ENCODE measurements at places on chromosomes 7 and 10.

DNA sequence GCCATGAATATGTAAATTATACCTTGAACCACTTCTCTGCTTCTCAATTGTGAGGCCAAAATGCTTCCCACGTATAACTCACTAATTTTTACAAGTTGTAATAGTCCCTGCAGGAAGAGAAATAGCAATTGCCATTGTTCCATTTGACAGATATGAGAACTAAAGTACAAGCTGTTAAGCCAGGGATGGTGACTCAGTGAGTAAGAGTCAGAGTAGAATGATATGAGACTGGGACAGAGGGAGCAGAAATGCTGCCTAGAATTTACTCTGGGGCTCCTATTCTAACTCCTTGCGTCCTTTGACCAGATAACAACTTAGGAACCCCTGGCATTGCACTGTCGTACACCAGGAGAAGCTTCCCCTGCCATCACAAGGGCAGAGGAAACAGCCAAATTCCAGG is 45.1 kb upstream of the SEPTIN7 start:
- DNase-seq: no peak

DNA sequence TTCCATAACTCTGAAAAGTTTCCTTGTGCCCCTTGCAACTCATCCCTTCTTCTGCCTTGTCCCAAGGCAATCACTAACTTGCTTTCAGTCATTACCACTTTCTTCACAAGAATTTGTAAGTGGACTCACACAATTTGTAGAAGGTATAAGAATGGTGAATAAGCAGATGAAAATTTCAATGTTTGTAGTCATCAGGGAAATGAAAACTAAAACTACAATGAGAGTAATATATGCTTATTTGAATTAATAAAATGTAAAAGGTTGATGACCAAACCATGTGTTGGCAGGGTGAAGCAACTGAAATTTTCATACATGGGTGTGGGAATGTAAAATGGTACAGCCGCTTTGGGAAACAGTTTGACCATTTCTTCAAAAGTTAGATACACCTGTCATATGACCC is 79.7 kb downstream of the GNAT3 start:
- DNase-seq: no peak

DNA sequence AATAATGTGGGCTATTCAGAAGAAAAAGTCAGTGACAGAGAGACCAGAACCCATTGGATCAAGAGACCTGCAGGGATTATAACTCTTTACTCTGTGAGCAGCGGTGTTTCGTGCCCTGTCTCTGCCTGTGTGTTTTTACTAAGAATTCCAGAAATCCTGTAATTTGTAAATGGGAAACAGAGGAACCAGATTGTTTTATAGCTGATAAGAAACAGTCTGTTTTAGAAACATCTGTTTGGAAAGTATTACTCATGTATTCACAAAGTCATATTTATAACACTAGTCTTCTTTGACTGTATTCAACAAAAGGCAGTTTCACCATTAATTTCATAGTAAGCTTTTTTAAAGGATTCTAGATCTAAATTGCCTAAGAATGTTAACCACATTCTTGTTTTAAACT is 30.0 kb upstream of the VDAC2 start:
- DNase-seq: no peak

DNA sequence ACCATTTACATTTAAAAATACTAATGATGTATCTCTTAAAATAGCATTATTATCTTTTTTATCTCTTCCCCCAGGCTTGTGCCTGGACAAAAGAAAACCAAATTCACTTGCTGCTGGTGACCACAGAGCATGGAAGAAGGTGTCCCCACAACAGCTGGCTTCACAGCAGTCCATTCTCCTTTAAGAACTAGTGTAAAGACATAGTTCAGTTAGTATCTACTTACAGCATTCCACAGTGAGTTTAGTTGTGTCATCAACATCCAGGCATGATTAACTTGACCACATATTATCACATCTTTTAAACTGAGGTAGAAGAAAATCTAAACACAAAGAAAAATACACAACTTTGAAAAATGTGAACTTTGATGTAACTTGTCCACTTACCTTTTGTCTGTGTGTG is 55.0 kb downstream of the LRRC17 start:
- DNase-seq: no peak

GRCh38 chr7:13826752-13827151 is 162.7 kb downstream of the ETV1 start:
- no peak for DNase-seq

GRCh38 chr7:2838873-2839578 is 5.1 kb downstream of the GNA12 start:
- DNase-seq: no peak

GRCh38 chr7:84675633-84676034 is 481.0 kb upstream of the SEMA3A start:
- no peak for DNase-seq

- DNase-seq: no peak
Measured at GRCh38 chr10:97596101-97597082, 6.9 kb downstream of the C10orf62 start.

Measured in stimulated activated CD8-positive, alpha-beta memory T cell treated with anti-CD3 and anti-CD28 coated beads, Interleukin-4, amount 100 ng/mL, for 1 hour (primary cell).